ENCODE measurements at places on chromosomes 13 and 19.
A peak's percentile ranks its signal among the peaks of the same experiment; 100 is the strongest.

GRCh38 chr13:113500530-113501265 is 10.2 kb upstream of the DCUN1D2 start:
- no peak for DNase-seq

DNA sequence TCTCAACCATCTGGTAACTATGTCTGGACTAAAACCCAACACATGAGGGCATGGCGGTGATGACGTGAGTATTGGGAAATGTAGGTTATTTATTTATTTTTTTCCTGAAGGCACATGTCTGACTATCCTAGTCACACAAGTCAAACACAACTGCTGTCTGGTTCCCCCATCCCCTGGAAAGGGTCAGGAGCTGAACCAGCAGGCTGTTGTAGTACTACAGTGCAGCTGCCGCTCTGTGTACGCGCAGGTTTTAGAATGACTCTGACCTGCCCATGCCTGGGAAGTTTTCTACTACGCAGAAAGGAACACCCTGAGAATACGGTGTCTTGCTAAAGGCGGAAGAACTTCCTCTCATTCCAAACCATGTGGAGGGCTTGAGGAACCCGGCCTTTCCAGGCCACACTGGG is 1.2 kb downstream of the SLC7A1 start:
- DNase-seq: peak; percentile 64

- DNase-seq: no peak
Observed at GRCh38 chr13:112105892-112106291, 38.9 kb downstream of the SOX1 start.

GRCh38 chr13:41098761-41099160 is 33.8 kb downstream of the KBTBD6 start:
- no peak for DNase-seq

DNA sequence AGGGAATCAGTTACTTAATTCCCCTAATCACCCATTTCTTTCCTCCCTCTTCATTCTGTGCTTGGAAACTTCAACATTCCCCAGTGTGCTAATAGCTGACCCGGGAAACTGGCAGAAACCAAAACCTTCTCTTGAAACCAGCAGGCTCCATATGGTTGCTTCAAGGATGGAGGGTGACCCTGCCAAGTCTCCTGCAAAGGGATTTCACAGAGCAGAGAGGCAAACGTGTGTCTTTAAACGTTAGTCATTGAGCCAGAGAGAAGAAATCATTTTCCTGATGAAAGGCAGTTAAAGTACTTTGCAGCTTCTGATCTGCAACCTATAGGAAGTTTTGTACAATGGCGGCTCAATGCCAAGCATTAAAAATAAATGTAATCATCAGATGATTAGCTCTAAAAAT is 220.9 kb downstream of the POU4F1 start:
- DNase-seq: no peak

DNA sequence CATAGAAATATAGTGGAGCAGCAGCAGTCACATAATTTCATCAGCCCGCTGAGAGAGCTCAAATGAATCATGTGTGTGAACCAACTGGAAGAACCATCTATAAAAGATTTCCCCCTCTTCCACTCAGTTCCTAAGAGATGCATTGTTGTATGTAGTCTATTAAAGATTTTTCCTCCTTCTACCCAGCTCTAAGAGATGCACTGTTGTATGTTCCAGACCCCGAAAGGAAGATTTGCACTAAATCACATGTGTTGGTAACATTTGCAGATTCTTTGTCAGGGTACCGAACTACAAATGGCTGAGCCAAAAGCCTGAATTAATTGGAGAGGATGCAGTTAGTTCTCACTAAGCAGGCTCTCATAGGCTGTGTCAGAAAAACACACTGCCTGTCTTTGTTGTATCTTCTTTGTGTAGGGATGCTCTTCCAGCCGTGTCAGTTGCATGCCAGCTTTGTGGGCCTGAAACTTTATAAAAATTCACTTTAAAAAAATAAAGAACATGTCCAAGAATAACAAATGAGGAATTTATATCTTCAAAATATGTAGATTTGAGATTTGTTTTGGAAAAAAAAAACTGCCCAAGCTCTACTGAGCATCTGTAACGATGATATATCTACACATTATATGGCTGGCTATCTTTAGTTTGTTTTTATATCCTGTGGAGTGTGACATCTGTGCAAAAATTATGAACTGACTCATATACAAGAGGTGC is 223.1 kb downstream of the MZT1 start:
- DNase-seq: no peak

DNA sequence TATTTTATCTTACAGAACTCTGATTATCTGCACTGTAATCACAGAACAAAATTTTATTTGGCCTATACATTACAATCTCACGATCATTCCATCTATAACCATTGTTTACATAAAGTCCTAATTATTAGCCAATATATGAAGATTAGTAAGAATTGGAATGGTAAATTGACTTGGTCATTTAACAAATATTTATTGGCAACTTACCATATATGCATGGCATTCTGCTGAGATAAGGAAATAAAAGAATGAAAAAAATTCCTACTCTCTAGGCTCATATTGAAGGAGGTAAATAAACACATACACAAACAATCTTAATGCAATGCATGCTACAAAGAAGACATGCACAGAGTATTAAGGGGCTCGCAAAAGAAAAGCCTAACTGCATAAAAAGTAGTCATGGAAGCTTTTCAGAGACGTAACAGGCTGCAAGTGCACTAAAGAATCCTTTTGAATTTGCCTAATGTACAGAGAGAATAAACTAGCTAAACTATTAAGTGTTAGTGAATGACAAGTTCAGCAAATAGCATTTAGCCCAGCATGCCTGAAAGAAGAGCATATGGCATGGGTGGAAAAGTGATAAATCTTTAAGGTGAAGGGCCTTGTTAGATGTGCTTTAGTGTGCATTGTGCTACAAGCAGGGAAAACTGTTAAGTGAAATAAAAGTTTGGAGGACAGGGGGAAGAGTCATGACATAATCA is 1131.1 kb downstream of the PCDH9 start:
- DNase-seq: no peak

- peak; percentile 53 for DNase-seq
Observed at GRCh38 chr19:13825489-13826441, 30.5 kb downstream of the ZSWIM4 start.

GRCh38 chr13:104436555-104436954 is 1370.3 kb upstream of the SLC10A2 start:
- DNase-seq: no peak

- peak; percentile 41 for DNase-seq
Observed at GRCh38 chr19:5038631-5039271, 69.8 kb downstream of the KDM4B start.

DNA sequence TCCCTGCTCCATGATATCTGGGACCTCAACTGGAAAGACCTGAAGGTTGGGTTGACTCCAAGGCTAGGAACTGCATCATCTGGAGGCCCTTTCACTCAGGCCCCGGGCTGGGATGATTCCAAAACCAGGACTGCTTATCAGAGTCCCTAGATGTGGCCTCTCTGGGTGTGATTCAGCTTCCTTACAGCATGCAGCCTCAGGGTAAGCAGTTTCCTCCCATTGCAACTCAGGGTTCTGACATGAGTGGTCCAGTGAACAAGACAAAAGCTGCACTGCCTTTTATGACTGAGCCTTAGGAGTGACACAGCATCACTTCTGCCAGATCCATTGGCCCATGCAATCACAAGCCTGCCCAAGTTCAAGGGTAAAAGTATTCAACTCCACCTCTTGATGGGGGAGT is 502.8 kb downstream of the COG6 start:
- no peak for DNase-seq

- no peak for DNase-seq
Observed at GRCh38 chr13:30846866-30847265, 59.2 kb upstream of the MEDAG start.

DNA sequence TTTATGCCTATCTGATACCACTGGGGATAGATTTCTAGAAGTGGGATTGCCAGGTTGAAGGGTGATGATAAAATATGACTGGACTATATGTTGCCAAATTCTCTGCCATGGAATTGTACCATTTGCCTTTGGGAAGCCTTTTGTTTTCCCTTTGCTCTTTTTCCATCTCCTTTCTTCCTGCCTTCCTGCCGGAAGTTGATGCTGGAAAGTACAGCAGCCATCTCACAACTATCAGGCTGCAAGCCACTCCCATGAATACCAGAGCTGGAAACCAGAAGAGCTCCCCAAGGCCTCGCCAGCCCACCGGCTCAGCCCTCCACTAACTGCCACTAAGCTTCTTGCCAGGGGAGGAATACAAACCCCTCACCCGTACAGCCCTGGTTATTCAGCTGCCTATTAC is 29.7 kb downstream of the ZIC5 start:
- no peak for DNase-seq

DNA sequence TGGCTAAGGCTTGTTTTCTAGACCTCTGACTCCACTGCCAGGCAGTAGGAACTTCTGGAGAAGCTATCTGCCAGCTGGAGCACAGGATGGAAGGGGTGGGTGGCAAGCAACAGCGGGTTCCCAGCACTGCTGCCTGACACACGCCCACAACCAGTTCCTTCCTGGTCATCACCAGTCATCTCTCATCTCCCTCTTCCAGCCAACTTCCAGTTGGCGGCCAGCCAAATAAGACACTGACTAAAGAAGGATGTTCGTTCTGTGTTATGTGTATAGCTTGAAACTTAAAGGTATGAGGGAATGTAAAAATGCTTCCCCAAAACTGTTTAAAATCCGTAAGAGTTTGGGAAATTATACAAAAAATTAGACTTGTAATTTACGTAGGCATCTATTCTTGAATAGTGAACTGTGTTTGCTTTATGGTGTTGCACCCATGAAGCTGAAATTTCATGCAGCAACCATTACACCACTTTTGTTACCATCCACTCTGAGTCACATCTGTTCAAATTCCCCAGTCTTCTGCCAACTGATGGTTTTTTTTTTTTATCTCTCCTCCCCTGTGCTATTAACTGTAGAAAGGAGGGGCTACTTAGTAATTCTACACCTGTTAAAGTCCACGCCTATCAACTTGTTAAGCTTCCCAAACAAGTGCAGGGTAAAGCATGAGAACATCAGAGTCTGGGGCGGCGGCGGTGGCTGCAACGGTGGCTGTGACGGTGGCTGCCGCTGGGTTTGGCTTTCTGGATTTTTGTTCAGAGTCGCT is 86.2 kb upstream of the FRY start:
- no peak for DNase-seq

DNA sequence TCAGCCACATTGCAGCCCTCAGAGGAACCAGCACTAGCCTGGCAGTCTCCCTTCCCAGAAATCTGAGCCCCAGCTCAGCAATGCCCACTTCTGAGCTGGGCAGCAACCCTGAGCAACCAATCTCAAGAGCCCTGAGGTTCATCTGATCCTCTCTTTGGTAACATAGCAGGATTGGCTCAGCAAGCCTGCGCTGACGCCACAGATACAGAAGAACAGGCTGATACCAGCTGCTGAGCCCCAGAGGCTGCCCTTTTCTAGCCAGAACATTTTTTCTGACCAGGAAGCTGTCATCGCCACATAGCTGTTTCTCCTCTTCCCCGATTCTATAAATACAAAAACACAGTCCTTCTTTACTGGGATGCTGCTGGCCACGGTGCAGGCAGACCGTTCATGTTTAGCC is 59.8 kb downstream of the TRPM4 start:
- no peak for DNase-seq

- DNase-seq: no peak
Observed at GRCh38 chr13:75372517-75372916, 109.5 kb downstream of the TBC1D4 start.

- DNase-seq: no peak
Observed at GRCh38 chr13:34458756-34459715, 483.0 kb upstream of the NBEA start.

DNA sequence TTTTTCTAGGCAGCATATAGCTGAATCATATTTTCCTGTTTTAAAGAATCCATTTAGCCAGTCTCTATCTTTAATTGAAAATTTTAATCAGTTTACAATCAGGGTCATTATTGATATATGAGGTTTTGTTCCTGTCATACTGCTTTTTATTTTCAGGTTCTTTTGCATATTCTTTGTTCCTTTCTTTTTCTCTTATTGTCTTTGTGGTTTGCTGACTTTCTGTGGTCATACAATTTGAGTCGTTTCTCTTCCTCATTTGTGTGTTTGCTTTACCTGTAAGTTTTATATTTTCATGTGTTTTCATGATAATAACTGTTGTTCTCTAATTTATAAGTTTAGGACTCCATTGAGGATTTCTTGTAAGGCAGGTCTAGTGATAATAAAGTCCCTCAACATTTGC is 812.6 kb downstream of the DACH1 start:
- no peak for DNase-seq

- no peak for DNase-seq
Observed at GRCh38 chr19:45526143-45526542, 18.9 kb downstream of the VASP start.

- no peak for DNase-seq
Observed at GRCh38 chr19:30450100-30450499, 77.9 kb downstream of the ZNF536 start.

DNA sequence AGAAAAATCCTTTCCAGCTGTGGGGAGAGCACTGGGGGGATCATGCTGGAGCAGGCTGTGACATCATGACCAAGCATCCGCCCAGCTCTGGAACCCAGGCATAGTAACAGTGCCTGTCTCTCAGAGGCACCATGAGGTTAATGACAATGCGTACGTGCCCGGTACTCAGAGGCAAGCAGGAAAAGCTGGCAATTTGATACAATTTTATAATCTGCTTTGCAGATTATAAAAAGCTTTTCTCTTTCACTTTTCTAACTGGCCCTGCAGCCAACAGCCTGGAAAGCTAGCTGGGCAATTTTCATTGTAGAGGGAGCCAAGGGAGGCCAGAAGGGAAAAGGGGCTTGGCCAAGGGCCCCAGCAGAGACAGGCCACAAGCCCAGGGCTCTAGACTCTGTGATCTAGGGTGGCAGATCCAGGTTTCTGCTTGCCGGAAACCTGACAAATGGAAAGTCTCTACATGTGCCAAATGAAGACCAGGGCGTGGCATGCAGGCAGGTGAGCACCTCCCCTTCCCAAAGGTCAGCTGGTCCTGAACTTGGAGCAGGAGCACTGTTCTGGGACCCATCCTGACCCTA is 22.7 kb downstream of the VRK3 start:
- no peak for DNase-seq

- no peak for DNase-seq
Observed at GRCh38 chr13:75647126-75647784, 11.1 kb downstream of the LMO7 start.

GRCh38 chr13:26987486-26988013 is 184.1 kb downstream of the USP12 start:
- DNase-seq: no peak

GRCh38 chr19:960020-960419 is 24.1 kb upstream of the WDR18 start:
- no peak for DNase-seq

DNA sequence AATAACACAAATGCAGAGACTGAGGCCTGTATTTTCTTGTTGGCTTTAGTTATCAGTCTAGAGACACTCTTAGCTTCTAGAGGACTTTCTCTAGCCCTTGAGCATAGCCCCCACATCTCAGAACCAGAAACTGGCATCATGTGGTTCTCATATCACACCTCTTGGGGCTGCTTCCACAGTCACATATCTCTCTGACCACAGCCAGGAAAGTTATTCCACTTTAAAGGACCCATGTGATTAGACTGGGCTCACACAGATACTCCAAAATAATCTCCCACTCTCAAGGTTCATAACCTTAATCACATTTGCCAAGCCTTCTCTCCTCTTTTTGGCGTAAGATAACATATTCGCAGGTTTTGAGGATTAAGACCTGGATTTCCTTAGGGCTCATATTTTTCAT is 846.9 kb upstream of the MIR17HG start:
- DNase-seq: no peak

All from activated T-cell treated with anti-CD3 and anti-CD28 coated beads, Interleukin-2, amount 50 U/mL, for 48 hours (primary cell).